ENCODE measurements at places on chromosomes 7 and 10.

- no peak for DNase-seq
Measured at GRCh38 chr7:158525648-158526484, 61.8 kb downstream of the PTPRN2 start.

DNA sequence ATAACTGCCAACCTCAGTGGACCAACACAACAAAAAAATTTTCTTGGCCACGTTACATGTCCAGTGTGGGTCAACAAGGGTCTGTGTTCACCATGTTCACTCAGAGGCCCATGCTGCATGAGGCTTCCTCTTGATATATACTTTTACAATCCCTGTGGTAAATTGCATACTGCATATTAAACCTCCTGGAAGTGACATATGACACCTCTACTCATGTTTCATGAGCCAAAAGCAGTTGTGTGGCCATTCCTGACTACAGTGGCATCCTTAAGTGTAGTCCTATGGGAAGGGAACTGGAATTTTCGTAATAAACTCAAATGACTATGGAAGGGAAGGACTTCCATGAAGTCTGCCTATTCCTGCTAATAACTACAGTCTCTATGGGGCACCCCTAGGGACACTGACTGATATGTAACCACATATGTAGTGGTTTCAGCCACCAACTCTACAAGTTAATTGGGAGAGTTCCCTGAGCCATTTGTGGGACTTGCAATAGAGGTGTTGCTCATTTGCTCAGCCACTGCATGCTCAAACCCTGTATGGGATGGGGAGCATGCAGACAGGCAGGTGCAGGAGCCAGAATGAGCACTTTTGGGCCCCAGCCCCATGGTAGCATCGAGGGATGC lies 9.7 kb downstream of the DYNC1I1 start:
- no peak for DNase-seq

- DNase-seq: peak; percentile 84
Measured at GRCh38 chr7:105388356-105389087, at the start of gene SRPK2. Gene SRPK2, minus strand, starts transcription at chr7:105388921.

GRCh38 chr7:26592011-26592410 lies 272.4 kb downstream of the SKAP2 start:
- no peak for DNase-seq

- DNase-seq: no peak
Measured at GRCh38 chr7:88176190-88176589, 43.6 kb downstream of the SRI start.

DNA sequence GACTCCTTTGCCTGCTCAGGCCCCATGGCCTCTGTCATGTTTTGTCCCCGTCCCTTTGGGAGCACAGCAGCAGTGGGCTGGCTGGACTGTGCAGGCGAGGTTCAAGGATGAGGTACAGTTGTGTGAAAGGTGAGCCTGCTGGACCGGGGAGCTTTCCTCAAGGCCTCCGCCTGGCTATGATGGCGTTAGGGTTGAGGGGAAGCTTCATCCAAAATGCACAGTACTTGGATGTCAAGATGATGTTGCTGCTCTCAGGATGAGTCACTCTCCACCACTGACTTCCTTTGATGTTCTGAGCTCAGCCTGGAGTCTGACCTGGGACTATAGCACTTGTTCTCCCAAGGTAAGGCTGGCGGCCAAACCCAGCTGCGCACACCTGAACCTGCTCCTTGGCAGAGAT lies 152.7 kb upstream of the SHH start:
- peak; percentile 17 for DNase-seq

All from stimulated activated CD4-positive, alpha-beta T cell treated with anti-CD3 and anti-CD28 coated beads, Interleukin-2, amount 100 ng/mL, for 24 hours (primary cell).